ENCODE measurements at places on chromosomes 5 and 9.

GRCh38 chr5:14143841-14144585 lies 871 bp downstream of the TRIO start:
- no peak for DNase-seq

DNA sequence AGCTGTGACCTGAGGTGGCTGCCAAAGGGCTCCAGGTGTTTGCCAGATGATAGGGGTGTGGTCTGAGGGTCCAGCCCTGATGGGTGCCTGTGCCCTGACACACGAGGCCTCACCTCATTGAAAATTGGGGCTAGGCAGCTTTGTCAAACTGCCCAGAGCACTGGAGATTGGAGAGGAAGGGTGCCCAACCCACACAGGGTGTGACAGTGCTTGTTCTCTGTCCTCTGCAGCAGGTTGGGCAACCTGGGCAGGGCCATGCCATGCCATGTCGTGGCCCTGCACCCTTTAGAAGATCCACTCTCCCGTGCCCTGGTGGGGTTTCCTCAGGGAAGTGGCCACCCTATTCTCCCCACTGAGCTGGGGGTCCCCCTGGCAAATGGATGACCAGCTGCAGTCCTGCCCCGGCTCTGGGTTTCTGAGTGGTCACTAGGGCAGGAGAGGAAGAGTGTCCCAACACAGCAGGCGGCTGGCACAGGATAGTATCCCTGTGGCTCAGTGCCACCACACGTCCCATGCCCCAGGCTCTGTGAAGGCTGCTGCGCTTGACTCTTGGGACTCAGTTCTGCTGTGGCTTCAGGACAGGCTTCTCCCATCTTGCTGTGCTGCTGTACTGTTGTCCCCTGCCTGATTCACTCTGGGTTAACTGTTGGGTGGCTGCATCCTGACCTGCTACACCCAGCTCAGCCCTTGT lies 100.8 kb upstream of the PITX1 start:
- DNase-seq, result no peak

- DNase-seq, result no peak
These were observed 53.9 kb upstream of the TUT7 start for GRCh38 chr9:86408121-86408520.

DNA sequence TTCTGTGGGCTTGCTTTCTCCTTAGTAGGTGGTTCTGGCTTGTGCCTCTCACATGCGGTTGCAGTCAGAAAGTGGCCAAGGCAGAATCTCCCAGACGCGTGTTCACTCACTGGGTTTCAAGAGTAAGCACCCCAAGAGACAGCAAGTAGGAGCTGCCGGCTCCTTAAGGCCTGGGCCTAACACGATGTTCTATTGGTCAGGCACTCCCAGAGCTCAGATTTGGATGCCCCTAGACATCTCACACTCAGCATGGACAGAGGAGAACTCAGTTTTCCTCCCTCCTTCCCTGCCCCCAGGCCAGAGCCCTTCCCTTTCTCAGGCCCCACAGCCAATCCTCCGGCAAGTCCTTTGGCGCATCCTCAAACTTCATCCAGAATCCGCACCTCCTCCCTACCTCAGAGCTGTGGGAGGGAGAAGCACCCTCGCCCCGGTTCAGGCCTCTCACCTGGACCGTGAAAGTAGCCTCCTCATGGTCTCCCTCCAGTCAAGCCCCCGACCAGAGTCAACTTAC lies 6.5 kb upstream of the CARD19 start:
- DNase-seq, result no peak

- DNase-seq, result no peak
These were observed 17.3 kb upstream of the TNIP1 start for GRCh38 chr5:151097820-151098767.

DNA sequence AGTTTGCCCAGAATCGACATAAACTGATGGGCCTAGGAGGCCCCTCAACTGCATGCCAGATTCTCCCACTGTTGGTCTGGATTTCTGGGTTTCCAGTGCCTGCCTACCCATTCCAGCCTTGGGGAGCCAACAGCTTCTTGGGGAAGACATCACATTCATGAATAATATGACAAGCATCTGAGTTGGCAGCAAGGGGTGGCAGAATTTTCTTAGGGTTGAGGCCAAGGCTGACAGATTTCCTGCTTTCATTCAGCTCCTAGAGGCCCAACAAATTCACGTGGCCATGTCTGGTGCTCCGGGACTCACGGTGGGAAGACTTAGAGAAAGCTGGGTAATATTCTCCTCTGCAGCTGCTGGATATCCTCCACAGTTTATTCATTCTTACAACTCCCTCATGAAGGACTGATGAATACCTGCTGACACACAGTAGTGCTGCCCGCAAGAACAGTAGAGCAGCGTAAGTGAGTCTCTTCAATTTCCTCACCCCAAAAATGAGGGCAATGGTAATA lies 305.0 kb upstream of the TNC start:
- no peak for DNase-seq

DNA sequence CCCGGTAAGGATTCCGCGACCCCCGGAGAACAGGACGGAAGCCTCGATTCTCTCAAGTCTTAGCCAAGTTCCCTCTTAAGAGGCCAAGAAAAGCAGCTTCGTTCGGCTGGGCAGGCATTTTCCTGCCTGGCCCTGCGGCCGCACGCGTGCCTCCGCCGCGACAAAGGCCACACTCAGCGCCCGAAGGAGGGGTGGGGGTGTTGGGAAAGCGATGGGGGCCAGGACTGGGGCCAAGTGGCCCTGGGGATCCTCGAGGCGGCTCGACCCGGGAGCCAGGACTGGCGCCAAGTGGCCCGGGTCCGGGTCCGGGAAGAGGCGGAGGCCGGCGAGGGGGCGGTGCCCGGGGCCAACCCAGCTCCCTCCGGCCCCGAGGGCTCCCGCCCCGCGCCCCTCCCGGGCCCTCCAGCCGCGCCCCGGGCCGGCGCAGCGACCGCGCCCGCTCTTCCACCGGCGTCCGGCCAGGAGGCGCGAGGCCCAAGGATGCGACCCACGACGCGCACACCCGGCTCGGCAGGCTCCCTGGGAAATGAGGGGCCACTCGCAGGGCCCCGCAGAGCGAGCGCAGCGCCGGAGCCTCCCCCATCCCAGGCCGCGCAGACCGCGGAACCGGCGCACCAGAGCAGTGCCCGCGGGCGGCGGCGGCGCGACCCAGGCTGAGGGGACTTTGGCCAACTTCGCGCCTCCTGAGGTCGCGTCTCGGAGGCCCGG lies 756 bp downstream of the VAV2 start:
- DNase-seq, result no peak

DNA sequence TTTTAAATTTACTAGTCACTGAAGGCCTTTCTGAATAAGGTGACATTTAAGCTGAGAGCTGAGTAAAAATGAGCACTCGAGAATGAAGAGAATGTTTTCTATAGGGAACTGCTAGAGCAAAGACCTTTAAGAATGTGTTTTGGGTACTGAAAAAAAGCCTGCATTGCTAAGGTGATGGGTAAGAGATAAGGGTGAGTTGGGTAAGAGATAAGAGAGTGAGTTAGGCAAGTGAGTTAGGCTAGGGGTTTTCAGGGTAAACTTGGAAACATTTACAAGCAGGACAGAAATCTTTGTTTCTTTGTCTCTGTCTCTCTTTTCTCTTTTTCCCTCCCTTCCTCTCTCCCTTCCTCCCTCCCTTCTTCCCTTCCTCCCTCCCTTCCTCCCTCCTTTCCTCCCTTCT lies 5.6 kb downstream of the RAD23B start:
- DNase-seq, result no peak

GRCh38 chr5:69308046-69308553 lies 24.5 kb downstream of the CCDC125 start:
- DNase-seq, result no peak
